Activated naive CD4-positive, alpha-beta T cell treated with anti-CD3 and anti-CD28 coated beads, Interleukin-2, amount 10 ng/mL, durations not matched to agents 5 hours and 36 hours (primary cell): ENCODE measurements at places on chromosomes 6 and 20. TPM values are rescaled to one million over a fixed set of nuclear protein-coding genes. Genes with fewer than 3 reads are reported as not detected.

FBXO30 gene
- total RNA-seq: 4.5 TPM

VSTM2L gene
- total RNA-seq: not detected

BHLHE23 gene
- not detected for total RNA-seq

ZNF343 gene
- 8.3 TPM for total RNA-seq

SLC35A1 gene
- 15.0 TPM for total RNA-seq

BTN1A1 gene
- total RNA-seq: not detected

NR2E1 gene
- total RNA-seq: not detected

HRH3 gene
- not detected for total RNA-seq

COL9A3 gene
- not detected for total RNA-seq

ZC3H12D gene
- total RNA-seq: 15.2 TPM

SLC25A27 gene
- total RNA-seq: not detected

GSTA2 gene
- total RNA-seq: not detected

HLA-DQA1 gene
- total RNA-seq: 8.8 TPM

SS18L1 gene
- total RNA-seq: 18.0 TPM

FAM83D gene
- 13.4 TPM for total RNA-seq

SMOC2 gene
- total RNA-seq: not detected

DPPA5 gene
- total RNA-seq: not detected

PRL gene
- not detected for total RNA-seq

KCNQ2 gene
- not detected for total RNA-seq

PTPRK gene
- total RNA-seq: 1.4 TPM
